GM04504 (cell line): ENCODE measurements at places on chromosomes 4 and X.

DNA sequence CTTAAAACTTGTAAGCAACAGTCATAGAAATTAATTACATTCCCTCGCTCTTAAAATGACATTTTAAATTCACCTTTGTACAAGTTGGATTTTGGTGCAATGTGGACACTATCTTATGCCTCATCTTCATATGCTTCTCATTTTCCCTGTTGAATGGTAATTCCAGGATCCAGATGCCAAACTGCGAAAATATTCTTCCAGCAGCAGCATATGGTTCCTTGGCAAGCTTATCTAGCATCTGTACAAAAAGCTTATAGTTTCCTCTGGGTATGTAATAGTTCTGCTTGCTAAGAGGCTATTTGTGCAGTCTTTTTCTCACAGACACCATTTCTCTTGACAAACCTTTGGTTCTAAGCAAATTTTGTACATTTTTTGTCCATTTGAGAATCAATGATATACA lies 2079.7 kb upstream of the AGA start:
- no peak for DNase-seq

GRCh38 chr4:62135565-62136156 lies 935.5 kb downstream of the ADGRL3 start:
- DNase-seq, result no peak

DNA sequence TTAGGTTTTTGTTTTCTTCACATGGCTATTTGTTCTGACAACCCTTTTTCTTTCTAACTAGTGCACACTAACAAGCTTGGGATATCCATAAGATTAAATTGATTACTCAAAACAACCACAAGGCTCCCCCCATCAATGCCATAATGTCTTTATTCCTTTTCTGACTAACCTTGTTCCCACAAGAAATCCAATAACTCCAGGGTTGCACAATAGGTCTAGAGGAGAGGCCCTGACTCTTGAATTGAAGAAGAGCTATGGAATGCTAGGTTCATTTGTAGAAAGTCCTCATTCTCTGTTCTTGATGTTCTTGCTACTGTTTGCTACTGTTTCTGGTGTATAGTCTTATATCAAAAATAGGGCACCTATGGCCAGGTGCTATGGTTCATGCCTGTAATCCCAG lies 71.0 kb downstream of the PRRG1 start:
- no peak for DNase-seq

DNA sequence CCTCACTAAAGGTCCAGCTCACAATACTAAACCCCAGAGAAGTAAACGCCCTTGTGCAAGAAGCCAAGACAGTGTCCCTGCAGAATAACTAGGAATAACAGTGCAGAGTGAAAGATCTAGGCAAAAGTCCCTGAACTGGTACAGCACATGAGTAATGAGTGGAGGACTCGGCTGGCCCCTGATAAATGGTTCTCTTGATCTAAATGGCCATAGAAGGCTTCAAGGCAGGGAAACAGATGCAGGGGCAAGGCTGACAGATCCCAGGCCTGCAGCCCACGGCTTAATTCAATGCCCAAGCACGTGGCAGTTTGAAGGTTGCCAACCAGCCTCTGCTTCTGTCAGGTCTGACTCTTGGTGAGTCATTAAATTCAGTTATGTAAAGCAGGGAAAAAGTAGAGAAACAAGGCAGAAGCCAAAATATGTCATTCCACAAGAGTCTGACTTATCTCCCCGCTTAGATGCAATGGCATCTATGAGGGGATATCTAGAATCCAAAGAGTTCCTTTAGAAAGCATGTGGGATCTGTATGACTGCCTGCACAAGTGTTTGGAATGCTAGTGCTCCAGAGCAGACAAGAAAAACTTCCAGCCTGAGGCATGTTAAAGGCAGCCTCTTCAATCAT lies 121.3 kb downstream of the PRDM5 start:
- DNase-seq, result no peak

- DNase-seq, result peak; percentile 54
These were observed 298.4 kb downstream of the ARHGAP10 start for GRCh38 chr4:148030193-148030873.

DNA sequence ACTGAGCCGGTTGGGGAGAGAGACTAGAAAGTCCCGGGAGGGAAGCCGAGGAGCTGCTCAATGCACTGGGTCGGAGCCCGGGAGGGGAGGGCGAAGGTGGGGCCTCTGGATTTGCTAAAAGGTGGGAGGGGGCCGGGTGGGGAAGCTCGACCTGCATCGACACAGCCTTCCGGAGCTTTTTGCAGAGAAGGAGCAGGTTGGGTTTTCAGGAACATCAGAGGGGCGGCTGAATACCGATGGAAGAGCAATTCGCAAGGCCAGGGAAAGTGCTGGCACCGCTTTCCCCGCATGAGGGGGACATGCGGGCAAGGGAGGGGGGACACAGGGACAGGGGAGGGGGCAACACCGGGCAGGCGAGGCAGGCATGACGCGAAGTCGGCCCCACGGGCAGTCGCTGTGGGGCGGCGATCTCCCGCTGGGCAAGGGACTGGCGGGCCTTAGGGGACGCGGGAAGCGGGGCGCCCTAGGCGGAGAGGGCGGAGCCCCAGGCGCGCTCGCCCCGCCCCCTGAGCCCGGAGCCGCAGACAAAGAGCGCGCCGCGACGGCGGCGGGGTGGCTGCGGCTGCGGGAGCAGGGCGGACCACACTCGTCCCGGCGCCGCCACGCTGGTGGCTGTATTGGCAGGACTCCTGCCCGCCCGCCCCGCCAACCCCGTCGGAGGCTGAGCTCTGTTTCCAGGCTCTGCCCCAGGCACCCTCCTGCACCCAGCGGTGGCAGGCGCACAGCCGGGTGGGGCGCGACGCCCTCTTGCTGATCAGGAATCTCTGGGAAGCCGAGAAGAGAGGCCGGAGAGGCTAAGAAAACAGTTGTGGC lies 11.6 kb downstream of the PDZD4 start:
- no peak for DNase-seq

DNA sequence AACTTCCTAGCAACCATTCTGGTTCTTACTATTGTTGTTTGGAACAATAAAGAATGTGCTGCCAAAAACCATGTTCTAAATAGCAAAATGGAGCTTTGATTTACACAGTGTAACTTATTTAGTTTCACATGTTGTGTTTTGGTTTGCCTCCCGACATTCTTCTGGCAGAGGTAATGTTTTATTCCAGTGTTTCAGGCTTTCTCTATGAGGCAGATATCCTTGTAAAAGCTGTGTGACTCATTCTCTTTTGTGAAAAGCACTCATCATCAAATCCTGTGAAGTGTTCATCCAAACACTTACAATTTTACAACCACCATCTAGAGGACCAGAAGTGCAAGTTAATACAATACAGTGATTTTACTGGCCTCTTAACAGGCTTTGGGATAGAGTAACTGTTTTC lies 219.0 kb upstream of the GIMD1 start:
- peak; percentile 78 for DNase-seq

DNA sequence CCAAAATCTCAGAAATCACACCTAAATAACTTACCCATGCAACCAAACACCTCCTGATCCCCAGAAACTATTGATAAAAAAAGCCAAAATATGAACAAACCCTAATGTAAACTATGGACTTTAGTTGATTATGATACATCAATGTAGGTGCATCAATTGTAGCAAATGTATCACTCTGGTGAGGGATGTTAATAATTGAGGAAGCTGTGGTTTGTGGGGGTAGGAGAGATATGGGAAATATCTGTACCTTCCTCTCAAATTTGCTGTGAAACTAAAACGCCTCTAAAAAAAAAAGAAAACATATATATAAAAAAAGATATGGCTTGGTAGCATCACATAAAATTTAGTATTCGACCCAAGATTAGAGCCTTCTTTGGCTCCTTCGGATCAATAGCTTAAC lies 144.3 kb upstream of the CPEB2 start:
- DNase-seq, result no peak

DNA sequence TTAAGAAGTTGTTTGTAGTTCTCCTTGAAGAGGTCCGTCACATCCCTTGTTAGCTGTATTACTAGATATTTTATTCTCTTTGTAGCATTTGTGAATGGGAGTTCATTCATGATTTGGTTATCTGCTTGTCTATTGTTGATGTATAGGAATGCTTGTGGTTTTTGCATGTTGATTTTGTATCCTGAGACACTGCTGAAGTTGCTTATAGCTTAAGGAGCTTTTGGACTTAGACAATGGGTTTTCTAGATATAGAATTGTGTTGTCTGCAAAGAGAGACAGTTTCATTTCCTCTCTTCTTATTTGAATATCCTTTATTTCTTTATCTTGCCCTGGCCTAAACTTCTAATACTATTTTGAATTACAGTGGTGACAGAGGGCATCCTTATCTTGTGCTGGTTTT lies 52.1 kb upstream of the GRID2 start:
- no peak for DNase-seq

GRCh38 chr4:4603067-4603466 lies 61.2 kb upstream of the STX18 start:
- no peak for DNase-seq

DNA sequence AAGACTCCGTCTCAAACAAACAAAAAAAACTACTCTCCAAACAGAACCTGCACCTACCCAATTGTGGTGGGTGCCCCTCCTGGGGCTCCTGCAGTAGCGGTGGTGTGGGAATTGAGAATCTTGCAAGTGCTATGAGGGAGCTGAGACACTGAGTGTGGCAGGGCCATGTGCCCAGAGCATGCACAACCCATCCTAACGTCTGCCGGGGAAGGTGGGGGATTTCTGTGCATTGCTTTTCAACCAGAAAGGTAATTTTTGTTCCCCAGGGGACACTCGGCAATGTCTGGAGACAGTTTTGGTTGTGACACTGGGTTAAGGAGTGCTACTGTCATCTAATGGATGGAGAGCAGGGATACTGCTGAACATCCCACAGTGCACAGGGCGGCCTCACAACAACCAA lies 35.7 kb downstream of the TBL1X start:
- DNase-seq, result no peak

DNA sequence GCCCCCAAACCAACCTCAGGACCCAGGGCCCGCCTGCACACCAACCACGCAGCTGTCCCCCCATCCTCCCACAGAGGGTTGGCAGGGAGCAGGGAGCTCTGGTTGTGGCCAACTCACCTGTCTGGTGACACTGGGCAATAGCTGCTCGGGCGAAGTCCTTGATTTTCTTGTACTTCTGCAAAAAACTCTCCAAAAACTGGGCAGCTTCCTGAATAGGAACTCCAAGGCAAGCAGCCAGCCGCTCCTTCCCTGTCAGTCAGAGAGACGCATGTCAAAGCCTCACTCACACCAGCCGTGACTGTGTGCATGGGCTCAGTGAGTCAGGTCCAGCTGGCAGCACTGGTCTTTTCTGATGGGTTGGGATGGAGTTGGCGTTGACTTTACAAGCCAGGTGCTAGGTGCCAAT lies 26.4 kb downstream of the NAT8L start:
- DNase-seq, result no peak

GRCh38 chr4:77074381-77074831 lies 1.4 kb downstream of the CCNI start:
- DNase-seq, result no peak

GRCh38 chrX:69133921-69134542 lies 31.2 kb downstream of the PJA1 start:
- peak; percentile 53 for DNase-seq

DNA sequence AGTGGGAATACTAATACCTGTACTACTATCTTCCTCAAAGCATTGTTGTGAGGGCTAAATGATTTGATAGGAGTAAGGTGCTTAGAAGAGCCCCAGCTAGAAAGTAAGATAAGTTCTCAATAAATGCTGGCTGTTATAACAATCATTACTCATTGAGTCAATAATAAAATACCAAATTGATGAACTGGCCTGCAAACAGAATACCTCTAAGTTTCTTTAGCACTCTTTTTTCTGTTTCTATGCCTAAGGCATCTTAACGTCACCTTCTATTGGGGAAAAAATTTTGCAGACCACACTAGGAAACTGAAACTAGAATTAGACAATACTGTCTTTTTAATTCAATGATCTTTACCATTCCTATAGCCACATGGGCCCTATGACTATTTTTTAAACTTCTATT lies 1.2 kb downstream of the CLTRN start:
- no peak for DNase-seq

GRCh38 chr4:143406523-143406922 lies 69.8 kb downstream of the GAB1 start:
- DNase-seq, result no peak

DNA sequence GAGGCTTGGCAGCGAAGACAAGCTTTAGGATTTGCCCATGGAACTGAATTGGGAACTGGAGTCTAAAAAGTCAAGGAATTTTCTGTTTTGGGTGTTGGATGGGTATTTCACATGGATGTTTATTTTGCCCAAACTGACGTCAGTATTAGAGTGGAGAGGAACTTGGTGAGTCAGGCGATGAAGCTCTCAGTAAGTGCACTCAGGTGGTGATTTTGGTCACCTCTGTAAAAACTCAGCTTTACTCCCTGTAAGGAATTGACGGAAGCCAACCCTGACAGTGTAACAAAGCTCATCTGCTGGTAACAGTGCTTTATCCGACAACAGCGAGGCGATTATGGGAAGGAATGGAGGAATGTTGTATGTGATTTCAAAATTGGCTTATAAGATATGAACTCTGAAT lies 77.0 kb upstream of the PGRMC2 start:
- DNase-seq, result no peak

- DNase-seq, result no peak
These were observed 276.3 kb upstream of the GALNT7 start for GRCh38 chr4:172892300-172892699.

- no peak for DNase-seq
These were observed 21.4 kb upstream of the ZNF827 start for GRCh38 chr4:145960012-145960411.

GRCh38 chrX:110175146-110175545 lies 142.7 kb downstream of the AMMECR1 start:
- DNase-seq, result no peak

- no peak for DNase-seq
These were observed 184.8 kb downstream of the AMELX start for GRCh38 chrX:11478026-11478425.

GRCh38 chrX:103073467-103073866 lies 9.5 kb upstream of the BEX1 start:
- DNase-seq, result no peak

- DNase-seq, result no peak
These were observed 1.3 kb downstream of the LCORL start for GRCh38 chr4:18020145-18020670.

GRCh38 chrX:128805236-128805635 lies 718.1 kb downstream of the SMARCA1 start:
- DNase-seq, result no peak

DNA sequence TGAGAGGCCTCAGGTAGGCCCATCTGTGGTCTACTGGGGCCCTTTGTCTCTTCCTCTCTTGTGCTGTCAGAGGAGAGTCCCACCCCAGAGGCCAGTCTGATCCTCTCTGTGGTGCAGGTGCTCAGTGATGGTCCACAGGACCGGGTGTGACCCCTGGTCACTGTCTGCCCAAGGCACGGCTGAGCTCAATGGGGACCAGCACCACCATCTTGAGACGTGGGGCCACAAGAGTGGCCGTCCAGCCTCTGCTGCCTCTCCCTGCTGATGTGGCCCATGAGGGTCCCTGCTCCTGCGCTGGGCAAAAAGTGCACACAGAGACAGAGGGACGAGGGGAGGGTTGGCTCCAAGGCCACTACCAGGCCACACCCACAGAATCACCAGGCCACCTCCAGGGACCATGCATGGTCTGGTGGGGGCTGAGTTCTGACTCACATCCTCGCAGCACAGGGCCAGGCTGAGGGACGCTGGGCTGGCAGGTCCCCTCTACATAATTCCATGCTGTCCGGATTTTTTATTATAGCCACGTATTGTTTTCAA lies 88.3 kb downstream of the FAM53A start:
- DNase-seq, result no peak
